Left lung (tissue), 14 donors: ENCODE measurements at places on chromosomes 2 and 18. TPM values are rescaled to one million over a fixed set of nuclear protein-coding genes. Genes with fewer than 3 reads are reported as not detected.

The STPG4 gene
- 0.18 TPM for polyA plus RNA-seq

The PLB1 gene
- polyA plus RNA-seq, result 2.7 TPM

The CDCA7 gene
- polyA plus RNA-seq, result 75.3 TPM

DNA sequence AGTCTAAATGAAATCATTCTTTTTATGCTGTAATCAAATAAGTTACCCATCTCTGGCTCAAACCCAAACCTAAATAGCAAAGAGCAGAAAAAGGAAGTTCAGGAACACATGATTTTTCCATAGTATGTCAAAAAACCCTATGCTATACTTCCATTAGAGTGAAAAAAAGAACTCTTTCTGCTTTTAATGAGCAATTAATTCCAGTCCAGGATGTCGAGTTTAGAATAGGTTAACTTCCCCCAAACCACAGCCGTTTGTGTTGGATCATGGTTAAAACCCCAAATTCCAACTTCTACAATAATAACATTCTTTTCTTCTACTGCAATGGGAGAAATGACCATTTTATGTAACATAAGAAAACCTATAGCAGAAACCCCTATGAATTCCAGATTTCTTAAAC is 171.1 kb upstream of the NRP2 start:
- H3K36me3 ChIP-seq, result no peaks in the 10 kb centered on the region
- no peak overlapping the region for H3K27ac ChIP-seq
- H3K4me3 ChIP-seq, result no peak overlapping the region
- DNase-seq, result no peak
- no peaks in the 10 kb centered on the region for H3K4me1 ChIP-seq

DNA sequence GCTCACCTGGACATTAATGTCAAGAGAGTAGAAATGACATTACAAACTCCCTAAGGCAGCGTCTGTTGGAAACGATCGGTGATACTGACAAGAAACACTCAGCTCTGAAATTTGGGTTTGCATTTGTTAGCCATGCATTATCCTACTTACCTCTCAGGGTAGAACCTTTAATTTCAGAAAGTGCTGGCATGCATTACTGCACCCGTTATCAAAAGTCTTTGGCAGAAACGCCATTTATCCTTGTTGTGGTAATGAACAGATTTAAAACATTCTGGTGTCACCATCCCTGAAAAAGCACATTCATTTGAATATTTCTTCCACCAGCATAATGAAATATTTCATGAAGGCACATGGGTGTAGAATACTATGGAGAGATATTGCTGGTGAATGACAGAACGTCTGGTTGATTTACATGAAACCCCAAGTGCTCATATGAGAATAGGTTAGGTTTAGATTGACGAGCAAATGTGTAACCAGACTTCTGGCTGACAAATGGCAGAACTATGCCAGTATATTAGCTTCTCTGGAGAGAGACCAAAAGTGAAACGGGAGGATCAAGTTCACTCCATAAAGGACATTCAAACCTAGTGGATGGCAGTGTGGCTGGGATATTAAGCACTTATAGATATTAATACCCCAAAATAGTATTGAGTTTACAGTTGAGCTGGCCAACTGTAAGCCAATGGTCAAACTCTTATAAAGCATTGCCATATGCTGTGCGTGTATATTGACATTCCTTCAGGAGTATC is 53.5 kb upstream of the ITGB6 start:
- H3K27ac ChIP-seq, result no peak overlapping the region
- no peak overlapping the region for H3K4me3 ChIP-seq
- DNase-seq, result no peak
- H3K4me1 ChIP-seq, result no peaks in the 10 kb centered on the region
- no peaks in the 10 kb centered on the region for H3K27me3 ChIP-seq

GRCh38 chr18:76824145-76824676 is 1.9 kb downstream of the ZNF236 start:
- H3K4me1 ChIP-seq, result peaks cover 6% of the 10 kb centered on the region
- H3K36me3 ChIP-seq, result no peaks in the 10 kb centered on the region

DNA sequence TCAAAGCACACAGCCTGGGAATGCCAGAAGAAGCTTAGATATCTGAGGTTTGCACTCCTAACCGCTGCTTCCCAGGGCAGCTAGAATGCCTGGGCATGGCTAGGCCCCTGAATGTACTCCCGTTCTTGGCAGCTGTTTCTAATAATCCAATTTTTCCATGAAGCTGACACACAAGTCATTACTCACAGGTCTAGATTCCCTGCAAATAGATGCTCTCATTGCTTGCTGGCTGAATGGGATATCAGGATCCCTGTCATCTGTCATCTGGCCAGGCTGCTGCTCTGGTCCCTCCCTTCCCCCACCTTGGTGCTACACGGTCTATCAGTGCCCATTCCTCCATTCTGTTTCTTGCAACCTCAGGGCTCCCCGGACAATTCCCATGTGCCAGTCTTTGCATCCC is 40.7 kb upstream of the TEX51 start:
- no peaks in the 10 kb centered on the region for H3K4me1 ChIP-seq
- no peak overlapping the region for H3K4me3 ChIP-seq
- no peak overlapping the region for H3K27ac ChIP-seq
- DNase-seq, result no peak
- no peaks in the 10 kb centered on the region for H3K36me3 ChIP-seq

- no peaks in the 10 kb centered on the region for H3K27me3 ChIP-seq
- no peak for DNase-seq
- H3K36me3 ChIP-seq, result no peaks in the 10 kb centered on the region
- H3K4me3 ChIP-seq, result no peak overlapping the region
- no peak overlapping the region for H3K27ac ChIP-seq
- H3K4me1 ChIP-seq, result no peaks in the 10 kb centered on the region
These were observed 17.6 kb downstream of the VSNL1 start for GRCh38 chr2:17558053-17558452.

DNA sequence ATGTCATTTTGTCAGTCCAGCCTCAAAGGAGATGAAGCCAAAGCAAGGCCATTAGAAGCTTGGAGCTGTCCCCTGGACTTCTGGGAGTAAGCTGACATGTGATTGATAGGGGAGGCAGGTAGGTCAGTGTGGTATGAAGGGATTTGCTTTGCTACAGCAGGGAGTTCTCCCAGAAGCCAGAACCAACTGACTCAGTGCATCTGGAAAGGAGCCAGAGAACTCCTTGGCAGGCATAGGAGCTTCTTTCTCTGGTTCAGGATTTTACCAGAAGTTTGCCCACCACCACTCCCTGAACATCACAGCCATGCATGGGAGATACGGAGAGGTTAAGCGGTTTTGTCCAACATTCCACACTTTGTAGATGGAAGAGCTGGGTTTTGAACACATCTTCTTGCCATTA is 24.5 kb upstream of the KCNE4 start:
- H3K4me1 ChIP-seq, result no peaks in the 10 kb centered on the region
- no peak overlapping the region for H3K4me3 ChIP-seq
- no peaks in the 10 kb centered on the region for H3K27me3 ChIP-seq
- no peaks in the 10 kb centered on the region for H3K36me3 ChIP-seq
- H3K27ac ChIP-seq, result no peak overlapping the region

GRCh38 chr2:218400167-218400929 is 680 bp downstream of the CTDSP1 start:
- peak overlapping the region; percentile 99 for H3K27ac ChIP-seq
- H3K4me1 ChIP-seq, result peaks cover 77% of the 10 kb centered on the region
- DNase-seq, result peak; percentile 49
- H3K27me3 ChIP-seq, result no peaks in the 10 kb centered on the region
- H3K36me3 ChIP-seq, result peaks cover 42% of the 10 kb centered on the region
- H3K4me3 ChIP-seq, result peak overlapping the region; percentile 98

- H3K4me1 ChIP-seq, result no peaks in the 10 kb centered on the region
- no peak overlapping the region for H3K27ac ChIP-seq
- no peaks in the 10 kb centered on the region for H3K36me3 ChIP-seq
These were observed 143.4 kb upstream of the STK17B start for GRCh38 chr2:196314780-196315179.

DNA sequence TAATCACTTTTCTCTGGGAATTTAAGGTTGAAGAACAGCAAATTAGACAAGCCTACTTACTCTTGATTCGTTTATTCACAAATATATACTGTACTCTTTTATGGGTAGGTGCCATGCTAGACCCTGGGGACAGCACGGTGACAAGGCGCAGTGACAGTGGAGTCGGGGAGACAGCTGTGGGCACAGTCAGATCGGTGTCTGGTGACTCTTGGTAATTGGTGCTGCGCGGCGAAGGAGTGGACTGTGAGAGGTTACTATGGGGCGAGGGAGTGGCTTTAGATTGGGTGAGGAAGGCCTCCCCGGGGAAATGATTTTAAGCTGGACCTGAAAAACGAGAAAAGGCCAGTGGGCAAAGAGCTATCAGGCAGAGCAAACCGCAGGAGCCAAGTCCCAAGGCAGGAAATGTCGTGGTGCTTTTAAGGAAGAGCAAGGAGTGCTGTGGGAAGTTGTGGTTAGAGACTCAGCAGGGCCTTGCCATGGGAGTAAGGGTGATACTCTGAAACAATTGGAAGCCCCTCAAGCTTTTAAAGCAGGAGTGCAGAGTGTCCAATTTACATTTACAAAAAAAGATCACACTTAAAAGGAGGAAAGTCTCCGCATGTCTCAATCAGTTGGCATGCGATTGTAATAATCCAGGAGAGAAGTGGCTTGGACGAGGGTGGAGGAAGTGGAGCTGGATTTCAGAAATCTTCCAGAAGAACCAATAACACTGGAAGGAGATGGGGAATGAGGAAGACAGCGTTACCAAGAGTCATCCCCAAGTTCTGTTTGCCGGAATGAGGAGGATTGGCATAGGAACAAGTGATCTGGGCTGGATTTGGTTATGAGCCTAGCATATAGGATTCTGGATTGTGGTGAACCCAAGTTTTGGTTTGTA is 36.1 kb upstream of the TXNDC2 start:
- H3K27me3 ChIP-seq, result no peaks in the 10 kb centered on the region
- no peak overlapping the region for H3K4me3 ChIP-seq
- peak overlapping the region; percentile 77 for H3K27ac ChIP-seq
- peaks cover 14% of the 10 kb centered on the region for H3K4me1 ChIP-seq
- DNase-seq, result peak; percentile 83
- H3K36me3 ChIP-seq, result peaks cover 13% of the 10 kb centered on the region

DNA sequence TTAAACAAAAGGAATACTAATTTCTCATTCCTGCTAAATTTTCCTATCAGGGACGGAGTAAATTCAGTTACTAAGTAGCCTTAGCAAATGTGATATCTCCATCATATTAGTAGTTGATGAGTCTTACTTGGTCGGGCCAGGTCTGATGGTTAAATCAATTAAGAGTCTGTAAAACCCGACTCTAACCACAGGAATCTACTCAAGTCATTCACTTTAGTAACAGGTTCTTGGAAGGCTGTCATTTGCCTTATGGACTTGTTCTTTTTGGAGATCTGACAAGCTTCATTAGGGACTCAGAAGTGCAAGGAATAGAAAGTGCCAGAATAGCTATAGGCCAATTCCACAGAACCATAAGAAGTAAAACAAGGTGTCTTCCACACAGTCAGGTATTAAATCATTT is 119.0 kb downstream of the GCA start:
- DNase-seq, result no peak
- H3K27me3 ChIP-seq, result no peaks in the 10 kb centered on the region
- H3K27ac ChIP-seq, result no peak overlapping the region
- H3K4me3 ChIP-seq, result no peak overlapping the region

GRCh38 chr2:109211315-109211714 is 82.3 kb downstream of the SH3RF3 start:
- H3K36me3 ChIP-seq, result no peaks in the 10 kb centered on the region
- H3K4me3 ChIP-seq, result no peak overlapping the region
- no peak for DNase-seq
- no peaks in the 10 kb centered on the region for H3K27me3 ChIP-seq

The GATA6 gene
- polyA plus RNA-seq, result 67.1 TPM

The DLGAP1 gene
- 2.3 TPM for polyA plus RNA-seq

GRCh38 chr2:111535404-111535803 is 348.6 kb downstream of the ANAPC1 start:
- no peak overlapping the region for H3K4me3 ChIP-seq
- H3K4me1 ChIP-seq, result peaks cover 8% of the 10 kb centered on the region
- no peak for DNase-seq
- peak overlapping the region; percentile 20 for H3K27ac ChIP-seq
